ENCODE measurements at places on chromosomes 7 and 10. TPM values are rescaled to one million over a fixed set of nuclear protein-coding genes. Genes with fewer than 3 reads are reported as not detected.
A peak's percentile ranks its signal among the peaks of the same experiment; 100 is the strongest.

The CTAGE4 gene
- 35.0 TPM for total RNA-seq

The CCL24 gene
- not detected for total RNA-seq

The LAMB1 gene
- 84.2 TPM for total RNA-seq

The TCTN3 gene
- 24.3 TPM for total RNA-seq

The TMEM130 gene
- not detected for total RNA-seq

The PLEKHA8 gene
- total RNA-seq: 5.7 TPM

The ZNF12 gene
- 33.0 TPM for total RNA-seq

The ANXA8 gene
- total RNA-seq: 144 TPM

- DNase-seq: no peak
Observed at GRCh38 chr10:31759124-31759798, 169.4 kb downstream of the ARHGAP12 start.

DNA sequence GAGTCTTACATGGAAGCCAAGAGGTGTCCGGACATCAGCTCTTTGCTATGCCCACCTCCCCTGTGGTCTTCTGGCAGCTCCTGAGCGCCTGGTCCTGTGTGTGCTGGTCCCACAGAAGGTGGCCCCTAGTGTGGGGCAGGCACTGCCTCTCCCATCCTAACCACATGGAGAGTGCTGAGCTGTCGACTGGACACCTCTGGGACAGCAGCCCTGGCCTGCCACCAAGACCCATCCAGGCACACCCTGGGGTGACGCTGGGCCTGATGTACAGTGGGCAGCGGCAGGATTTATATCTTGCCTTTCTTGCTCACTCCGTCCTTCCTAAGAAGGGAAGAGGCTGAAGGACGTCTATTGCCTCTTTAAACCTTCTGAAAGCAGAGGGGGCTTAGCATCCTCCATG, 98.7 kb downstream of the EBF3 start:
- no peak for DNase-seq

- no peak for DNase-seq
Observed at GRCh38 chr10:111474786-111475185, 398.0 kb downstream of the ADRA2A start.

- no peak for DNase-seq
Observed at GRCh38 chr7:37732253-37732652, 48.7 kb downstream of the GPR141 start.

DNA sequence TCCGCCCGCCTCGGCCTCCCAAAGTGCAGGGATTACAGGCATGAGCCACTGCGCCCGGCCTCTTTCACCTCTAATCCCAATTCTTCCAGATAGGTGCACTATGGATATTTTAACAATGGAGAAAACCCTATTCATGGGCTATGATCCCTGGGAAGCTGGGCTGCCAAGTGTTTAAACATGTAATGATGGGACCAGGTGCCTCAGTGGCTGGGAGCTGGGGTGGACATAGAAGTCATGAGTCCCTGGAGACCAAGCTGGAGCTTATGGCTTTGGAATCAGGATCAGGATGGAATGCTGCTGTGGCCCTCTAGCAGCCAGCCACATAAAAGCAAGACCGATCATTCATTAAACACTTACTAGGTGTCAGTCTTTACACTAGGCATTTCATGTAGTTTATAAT, 41.8 kb upstream of the IGFBP3 start:
- peak; percentile 64 for DNase-seq

- no peak for DNase-seq
Observed at GRCh38 chr7:145183069-145183468, 347.2 kb upstream of the TPK1 start.

DNA sequence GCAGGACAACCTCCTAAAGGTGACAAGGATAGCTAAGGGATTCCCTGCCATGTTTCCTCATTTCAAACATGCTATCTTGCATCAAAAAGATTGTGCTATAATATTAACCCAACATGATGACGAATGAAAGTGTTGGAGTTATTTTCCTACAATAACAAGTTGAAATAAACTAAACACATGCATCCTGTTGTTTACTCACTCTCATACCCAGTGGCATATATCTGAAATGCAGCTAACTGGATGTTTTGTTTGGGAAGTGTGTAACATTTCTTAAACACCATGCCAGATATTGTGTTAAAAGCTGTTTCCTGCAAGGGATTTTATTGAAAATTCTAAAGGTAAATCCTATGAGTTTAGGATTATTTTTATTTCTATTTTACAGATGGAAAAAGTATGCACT, 139.6 kb downstream of the TFPI2 start:
- no peak for DNase-seq

DNA sequence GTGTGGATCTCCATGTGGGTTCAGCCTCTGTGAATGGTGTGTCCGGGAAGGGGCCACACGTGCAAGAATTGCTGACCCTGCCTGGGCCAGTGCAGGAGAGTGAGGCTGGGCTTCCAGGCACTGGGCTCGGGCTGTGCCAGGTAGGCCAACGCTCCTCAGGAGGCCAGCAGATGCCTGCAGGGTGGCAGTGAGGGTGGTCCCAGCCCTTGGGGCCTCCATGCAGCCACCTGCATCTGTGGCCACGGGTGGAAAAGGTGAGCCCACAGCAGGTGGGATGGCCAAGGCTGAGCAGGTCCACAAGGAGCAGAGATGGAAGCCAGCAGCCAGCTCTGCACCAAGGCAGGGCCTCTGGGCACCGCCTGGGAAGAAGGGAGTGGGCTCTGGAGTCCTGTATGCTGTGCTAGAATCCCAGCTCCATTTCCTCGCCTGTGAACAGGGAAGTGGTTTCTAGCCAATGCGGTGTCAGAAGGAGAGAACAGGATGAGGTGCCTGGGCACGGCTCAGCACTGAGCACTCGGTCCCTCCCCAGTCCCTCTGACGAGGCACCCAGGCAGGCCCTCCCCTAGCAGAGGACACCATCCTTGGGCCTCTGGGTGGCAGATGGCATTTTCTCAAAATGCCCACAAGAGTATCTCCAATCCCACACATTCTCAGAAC, 31.1 kb upstream of the RET start:
- DNase-seq: peak; percentile 62

DNA sequence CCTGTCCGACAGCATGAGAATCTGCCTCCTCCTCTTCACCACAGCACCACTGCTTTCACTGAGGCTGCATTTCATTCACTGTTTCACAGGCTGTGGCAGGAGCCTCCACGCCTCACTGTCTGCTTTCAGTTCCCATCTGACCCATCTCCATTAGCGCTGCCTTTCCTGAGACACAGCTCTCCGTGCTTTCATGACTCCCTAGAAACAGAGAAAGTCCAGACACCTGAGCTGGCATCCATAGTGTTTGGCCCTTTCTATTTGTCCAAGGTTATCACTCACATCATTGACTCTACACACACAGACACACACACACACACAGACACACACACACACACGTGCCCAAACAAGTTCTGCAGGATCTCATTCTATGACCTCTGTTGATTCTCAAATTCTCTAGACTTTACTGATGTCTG, 5.2 kb downstream of the LGI1 start:
- DNase-seq: no peak

DNA sequence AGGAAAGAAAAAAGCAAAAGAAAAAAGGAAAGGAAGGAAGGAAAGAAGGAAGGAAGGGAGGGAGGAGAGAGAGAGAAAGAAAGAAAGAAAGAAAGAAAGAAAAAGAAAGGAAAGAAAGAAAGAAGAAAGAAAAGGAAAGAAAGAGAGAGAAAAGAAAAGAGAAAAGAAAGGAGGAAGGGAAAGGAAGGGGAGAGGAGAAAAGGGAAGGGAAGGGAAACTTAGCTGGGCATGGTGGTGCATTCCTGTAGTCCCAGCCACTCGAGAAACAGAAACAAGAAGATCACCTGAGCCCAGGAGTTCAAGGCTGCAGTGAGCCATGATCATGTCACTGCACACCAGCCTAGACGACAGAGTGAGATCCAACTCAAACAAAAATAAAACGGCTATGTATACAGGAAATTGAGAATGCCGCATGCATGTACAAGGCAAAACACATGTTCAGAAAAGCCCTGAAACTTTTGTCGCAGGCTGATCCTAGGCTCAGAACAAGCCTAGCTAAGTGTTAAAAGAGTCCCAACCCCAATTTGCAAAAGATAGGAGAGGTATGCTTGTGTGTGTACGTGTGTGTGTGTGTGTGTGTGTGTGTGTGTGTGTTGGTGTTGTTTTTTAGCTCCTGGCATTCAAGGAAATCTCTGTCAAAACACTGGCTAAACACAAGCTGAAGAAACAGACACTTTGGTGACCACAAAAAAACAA, 6.6 kb upstream of the NPC1L1 start:
- DNase-seq: no peak

DNA sequence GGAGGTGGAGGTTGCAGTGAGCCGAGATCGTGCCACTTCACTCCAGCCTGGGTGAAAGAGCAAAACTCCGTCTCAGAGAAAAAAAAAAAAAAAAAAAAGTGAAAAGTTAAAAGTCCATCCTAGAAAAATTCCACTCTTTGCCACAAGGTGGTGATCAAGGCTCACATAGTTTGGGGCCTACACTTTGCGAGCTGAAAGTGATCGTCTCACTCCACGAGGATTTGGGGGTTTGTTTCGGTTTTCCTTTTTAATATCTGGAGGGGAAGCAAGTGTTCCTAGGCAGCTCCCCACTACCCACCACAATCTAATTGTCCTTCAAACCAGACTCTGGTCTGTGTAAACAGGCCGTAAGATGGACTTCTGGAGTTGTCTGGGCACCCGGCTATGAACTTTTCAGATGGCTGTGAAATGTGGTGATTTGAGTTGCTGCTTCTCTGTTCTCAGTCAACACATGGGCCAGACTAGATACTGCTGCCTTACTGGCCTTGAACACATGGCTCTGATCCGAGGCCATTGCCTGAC, 27.1 kb downstream of the PRLHR start:
- no peak for DNase-seq

GRCh38 chr7:30914596-30914995, 2.9 kb downstream of the AQP1 start:
- no peak for DNase-seq

DNA sequence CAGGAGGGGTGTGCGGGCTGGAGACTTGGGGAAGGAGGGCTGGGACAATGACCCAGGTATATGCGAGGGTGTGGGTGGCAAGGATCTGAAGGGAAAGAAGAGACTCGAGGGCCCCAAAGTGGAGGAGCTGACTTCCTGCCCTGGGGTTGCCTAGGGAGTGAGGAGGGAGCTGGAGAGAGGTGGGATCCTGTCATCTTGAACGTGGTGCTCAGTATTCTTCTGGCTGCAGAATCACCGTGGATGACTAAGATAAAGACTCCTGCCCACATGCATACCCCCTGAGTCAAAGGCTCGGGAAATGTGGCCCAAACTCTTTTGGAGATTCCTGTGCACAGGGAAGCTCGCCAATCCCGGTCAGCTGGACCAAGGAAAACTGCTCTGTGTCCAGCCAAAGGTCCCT, 31.2 kb downstream of the COL17A1 start:
- no peak for DNase-seq

- DNase-seq: no peak
Observed at GRCh38 chr7:35792472-35792871, 8.4 kb upstream of the SEPTIN7 start.
